ENCODE measurements at places on chromosomes 1 and 21. TPM values are rescaled to one million over a fixed set of nuclear protein-coding genes. Genes with fewer than 3 reads are reported as not detected.
A peak's percentile ranks its signal among the peaks of the same experiment; 100 is the strongest.

SPRR1B gene
- total RNA-seq = not detected

DNA sequence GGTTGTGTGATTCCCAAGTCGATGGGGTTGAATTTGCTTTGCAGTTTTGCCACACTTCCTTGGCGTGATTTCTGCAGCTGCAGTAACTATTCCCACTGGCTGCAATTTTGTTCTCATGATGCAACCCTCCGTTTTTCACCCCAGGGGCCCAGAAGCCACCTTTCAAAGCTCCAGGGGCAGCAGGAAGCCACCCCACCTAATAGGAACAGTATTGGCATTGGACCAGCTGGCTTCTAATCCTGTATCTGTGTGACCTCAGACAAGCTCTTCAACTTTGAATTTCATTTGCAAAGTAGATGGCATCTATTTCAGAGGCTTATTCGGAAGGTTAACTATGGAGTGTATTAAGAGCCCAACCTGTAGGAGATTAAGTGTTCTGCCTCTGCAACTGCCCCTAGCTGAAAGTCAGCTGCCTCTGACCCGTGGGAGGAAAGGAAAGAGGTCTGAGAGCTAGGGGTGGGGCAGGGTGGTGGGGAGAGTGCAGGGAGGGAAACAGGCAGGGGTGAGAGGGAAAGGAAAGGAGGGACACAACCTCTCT is 12.6 kb downstream of the C1orf115 start:
- H3K36me3 ChIP-seq = no peaks in the 10 kb centered on the region
- no peaks in the 10 kb centered on the region for H3K27me3 ChIP-seq
- H3K4me3 ChIP-seq = no peak overlapping the region
- peaks cover 2% of the 10 kb centered on the region for H3K4me1 ChIP-seq
- no peak for DNase-seq
- H3K27ac ChIP-seq = no peak overlapping the region

RGS1 gene
- total RNA-seq = 56.4 TPM

GRCh38 chr1:49435291-49435690 is 588.5 kb downstream of the AGBL4 start:
- no peak for DNase-seq
- no peak overlapping the region for H3K27ac ChIP-seq
- H3K4me3 ChIP-seq = no peak overlapping the region
- H3K27me3 ChIP-seq = no peaks in the 10 kb centered on the region

DNA sequence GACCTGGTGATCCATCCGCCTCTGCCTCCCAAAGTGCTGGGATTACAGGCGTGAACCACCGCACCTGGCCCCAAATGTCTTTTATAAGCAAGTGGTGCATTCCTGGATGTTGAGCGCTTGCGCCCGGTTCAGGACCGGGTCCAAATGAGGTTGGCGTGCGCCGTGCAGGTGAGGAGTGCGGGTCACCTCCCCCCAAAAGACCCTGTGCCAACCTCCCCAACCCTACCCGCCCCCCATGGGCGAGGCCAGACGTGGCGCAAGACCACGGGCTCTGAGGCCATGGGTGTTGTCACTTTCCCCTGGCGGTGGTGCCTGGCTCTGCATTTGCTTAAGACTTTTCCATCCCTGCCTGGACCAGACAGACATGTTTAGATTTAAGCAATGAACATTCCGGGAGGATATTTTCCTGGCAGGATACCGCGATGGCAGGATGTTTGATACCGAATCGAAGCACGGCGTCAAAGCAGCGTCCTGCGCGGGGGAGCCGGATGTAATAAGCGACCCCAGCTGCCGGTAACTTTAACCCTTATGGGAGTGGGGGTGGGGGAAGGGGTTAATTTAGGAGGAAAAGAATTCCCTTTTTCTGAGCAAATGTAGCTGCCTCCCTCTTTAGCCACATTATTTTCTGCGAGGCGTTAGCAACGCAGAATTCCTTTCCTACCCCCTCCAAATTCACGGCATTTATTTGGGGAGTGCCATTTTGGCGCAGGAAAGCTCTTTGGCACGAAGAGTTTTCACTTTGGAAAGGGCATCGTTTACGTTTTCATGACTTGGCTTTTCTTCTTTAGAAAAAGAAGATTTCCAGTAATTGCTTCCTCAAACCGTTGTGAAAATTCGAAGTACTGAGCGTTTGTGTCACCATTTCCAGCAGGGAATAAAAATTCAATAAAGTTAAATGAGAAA is 27.8 kb upstream of the RNF187 start:
- peaks cover 5% of the 10 kb centered on the region for H3K4me1 ChIP-seq
- H3K36me3 ChIP-seq = no peaks in the 10 kb centered on the region
- DNase-seq = peak; percentile 39
- H3K27ac ChIP-seq = no peak overlapping the region

C1orf167 gene
- not detected for total RNA-seq

TEDDM1 gene
- total RNA-seq = not detected
